ENCODE measurements at places on chromosomes 6 and 20.

DNA sequence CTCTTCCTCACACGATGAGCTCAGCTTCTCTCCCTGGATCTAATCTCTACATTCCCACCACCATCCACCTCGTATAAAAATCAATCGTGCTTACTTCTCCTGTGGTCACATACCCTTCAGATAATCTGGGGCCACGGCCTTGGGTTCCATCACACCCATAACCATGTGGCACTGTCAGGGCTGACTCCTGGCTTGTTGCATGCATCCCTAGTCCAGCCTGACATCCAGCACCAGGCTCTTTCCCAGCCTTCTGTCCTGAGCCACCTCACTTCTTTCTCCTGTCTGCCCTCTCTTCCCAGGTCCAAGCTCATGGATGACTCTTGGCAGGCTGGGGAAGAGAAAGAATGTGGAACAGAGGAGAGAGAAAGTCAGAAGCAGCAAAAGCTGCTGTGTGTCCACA, 199.8 kb downstream of the BACH2 start:
- DNase-seq = no peak

- DNase-seq = no peak
Observed at GRCh38 chr6:125637207-125637606, 112.2 kb upstream of the HEY2 start.

GRCh38 chr6:27241443-27241842, 6.1 kb upstream of the PRSS16 start:
- DNase-seq = no peak

- DNase-seq = no peak
Observed at GRCh38 chr6:109865968-109866367, 112.1 kb upstream of the GPR6 start.

- no peak for DNase-seq
Observed at GRCh38 chr6:136524339-136524935, 25.8 kb downstream of the MAP7 start.

DNA sequence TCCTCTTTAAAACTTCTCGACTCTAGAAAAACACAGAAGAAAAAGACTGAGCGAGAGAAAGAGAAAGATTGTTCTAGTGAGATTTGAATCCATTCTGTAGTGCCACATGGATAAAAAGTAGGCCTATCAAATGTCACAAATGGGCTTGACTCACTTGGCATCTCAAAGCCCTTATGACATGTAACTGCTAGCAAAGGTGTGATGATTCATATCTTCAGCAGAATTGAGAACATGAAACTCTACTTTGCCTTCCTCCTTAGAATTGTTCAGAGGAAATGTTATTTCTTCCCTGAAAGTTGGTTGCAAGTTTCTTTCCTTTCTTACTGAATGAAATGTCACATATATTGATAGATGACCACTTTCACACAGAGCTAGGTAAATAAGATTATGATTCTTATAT, 40.4 kb upstream of the DUSP22 start:
- DNase-seq = no peak

DNA sequence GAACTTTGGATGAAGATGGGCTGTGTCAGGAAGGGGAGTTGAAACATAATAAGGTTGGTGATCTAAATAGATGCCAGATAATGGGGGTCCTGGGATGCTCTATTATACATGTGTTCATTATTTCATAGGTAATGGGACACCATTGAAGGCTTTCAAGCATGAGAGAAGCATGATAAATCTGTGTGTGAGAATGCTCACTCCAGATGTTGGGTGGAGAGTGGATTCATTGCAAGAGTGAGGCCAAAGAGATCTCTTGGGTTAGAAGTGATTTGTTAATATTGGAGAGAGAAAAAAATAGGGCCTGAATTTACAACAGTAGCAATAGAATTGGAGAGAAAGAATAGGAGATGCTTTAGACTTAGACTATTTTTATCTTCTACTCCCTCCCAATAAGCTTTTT, 321.3 kb downstream of the SAMD5 start:
- DNase-seq = no peak

DNA sequence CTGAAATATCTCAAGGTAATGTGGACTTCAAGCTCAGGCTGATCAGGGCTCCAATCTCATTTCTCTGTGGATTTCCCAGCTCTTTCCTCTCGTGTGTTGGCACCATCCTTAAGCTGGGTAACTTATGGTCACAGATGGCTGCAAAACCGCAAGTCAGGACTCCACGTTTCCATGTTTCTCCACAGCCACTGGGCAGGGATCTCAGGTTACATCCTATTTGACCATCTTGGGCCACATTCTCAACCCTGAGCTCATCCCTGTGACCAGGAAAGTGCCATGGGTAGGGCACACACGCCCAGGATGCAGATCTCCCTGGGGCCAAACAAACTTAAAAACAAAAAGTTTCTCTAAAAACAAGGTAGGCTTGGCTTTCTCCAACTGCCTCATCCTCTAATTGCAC, 15.4 kb downstream of the RPS6KA2 start:
- no peak for DNase-seq

GRCh38 chr6:109008054-109008453, 86.6 kb downstream of the SESN1 start:
- no peak for DNase-seq

DNA sequence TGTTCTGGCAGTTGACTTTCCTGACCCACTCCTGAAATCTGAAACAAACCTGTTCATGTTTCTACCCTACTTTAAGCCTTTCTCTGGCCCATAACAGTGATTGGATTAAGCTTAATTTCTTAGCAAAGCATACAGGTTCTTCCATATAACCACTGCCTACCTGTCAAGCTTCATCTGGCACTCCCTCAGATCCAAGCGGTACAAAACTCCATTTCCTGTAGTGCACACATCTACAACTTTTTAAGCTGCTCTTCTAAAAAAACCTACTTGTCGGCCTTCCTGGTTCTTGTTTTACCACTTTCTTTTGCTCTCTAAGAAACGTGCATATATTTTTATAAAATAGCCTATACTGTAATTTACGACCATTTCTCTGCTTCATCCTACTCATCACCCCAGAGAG, 916 bp upstream of the PPP1R11 start:
- DNase-seq = no peak

- DNase-seq = no peak
Observed at GRCh38 chr20:23347791-23348190, 2.8 kb upstream of the NXT1 start.

GRCh38 chr20:1182106-1182505, 2.7 kb downstream of the TMEM74B start:
- no peak for DNase-seq

GRCh38 chr20:62355516-62355877, 11.6 kb downstream of the LAMA5 start:
- no peak for DNase-seq

DNA sequence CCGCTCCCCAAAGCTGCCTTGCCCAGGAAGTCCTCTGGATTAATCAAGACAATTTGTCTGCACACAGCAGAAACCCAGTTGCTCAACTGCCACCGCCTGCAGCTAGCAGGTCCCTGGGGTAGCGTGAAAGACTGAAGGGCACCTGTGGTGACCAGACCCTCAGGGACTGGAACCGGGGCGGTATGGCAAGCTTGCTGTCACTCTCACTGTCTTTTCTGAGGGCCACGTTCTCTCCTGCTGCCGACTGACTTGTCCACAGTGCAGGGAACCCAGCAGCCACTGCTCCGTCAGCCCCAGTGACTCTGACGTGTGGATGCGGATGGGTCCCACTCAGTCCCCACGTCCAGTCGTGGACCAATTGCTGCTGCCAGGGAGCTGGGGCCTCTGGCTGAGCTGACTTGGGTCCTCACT, 72.8 kb upstream of the PMEPA1 start:
- DNase-seq = no peak

- DNase-seq = no peak
Observed at GRCh38 chr6:72975352-72975752, 249.9 kb downstream of the KHDC1L start.

DNA sequence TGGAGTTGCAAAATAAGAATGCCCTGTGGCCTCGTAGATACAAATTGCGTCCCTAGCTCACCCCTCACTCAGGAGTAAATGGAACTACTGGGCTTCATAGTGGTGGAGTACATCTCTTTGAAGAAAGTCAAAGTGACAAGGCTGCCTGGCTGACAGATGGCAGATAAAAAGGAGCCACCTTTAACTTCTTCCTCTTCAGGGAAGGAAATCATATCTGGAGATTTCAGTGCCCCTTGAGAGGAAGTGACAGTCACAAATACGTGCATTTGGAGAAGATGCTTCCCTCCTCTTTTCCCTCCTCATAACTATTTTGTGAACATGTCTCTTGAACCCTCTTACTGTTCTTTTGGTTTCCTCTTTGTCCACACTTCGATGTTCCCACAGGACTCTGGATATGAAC, 43.2 kb downstream of the PPP1R3G start:
- no peak for DNase-seq

GRCh38 chr20:7240490-7240889, 473.0 kb downstream of the BMP2 start:
- DNase-seq = no peak

GRCh38 chr20:50123418-50123817, 10.5 kb upstream of the UBE2V1 start:
- no peak for DNase-seq

- no peak for DNase-seq
Observed at GRCh38 chr6:102223942-102224341, 830.4 kb downstream of the GRIK2 start.

GRCh38 chr6:81769824-81770223, 17.3 kb upstream of the TENT5A start:
- DNase-seq = no peak

- no peak for DNase-seq
Observed at GRCh38 chr6:47256361-47256760, 53.3 kb downstream of the TNFRSF21 start.

GRCh38 chr6:136607932-136608772, 57.9 kb upstream of the MAP7 start:
- DNase-seq = peak; percentile 10

DNA sequence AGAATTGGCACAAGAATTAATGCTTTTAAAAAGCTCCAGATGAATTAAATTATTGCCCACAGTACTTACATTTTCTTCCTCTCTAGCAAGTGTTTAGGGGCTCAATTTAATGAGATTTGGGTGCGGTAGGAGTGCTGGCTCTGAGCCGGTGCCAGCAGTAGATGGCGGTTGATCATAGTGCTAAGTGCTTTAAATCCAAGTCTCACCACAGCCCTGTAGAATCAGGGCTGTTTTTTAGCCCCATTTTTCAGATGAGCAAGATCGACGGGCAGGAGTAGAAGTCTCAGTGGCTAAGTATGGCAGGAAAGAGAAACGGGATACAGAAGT, 136.9 kb upstream of the SALL4 start:
- DNase-seq = no peak

GRCh38 chr6:124881898-124882578, 80.2 kb upstream of the RNF217 start:
- no peak for DNase-seq

DNA sequence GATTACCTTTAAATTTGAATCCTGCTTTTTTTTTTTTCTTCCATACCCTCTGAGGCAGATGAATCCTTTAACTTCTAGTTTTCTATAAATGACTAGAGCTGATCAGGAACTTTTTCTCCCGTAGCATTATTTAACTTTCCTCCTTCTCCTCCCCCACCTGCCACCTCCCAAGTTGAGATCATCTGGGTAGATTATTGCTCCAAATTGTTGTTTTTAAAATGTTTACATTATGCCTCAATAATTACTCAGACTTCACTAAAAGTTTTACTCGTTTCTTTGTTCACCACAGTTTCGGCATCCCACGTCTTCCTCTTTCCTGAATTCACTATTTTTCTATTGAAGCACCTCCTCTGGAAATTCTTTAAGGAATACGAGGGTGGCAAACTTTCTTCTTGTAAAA, 16.6 kb upstream of the SCUBE3 start:
- no peak for DNase-seq

- DNase-seq = no peak
Observed at GRCh38 chr6:20708367-20709124, 174.3 kb downstream of the CDKAL1 start.

DNA sequence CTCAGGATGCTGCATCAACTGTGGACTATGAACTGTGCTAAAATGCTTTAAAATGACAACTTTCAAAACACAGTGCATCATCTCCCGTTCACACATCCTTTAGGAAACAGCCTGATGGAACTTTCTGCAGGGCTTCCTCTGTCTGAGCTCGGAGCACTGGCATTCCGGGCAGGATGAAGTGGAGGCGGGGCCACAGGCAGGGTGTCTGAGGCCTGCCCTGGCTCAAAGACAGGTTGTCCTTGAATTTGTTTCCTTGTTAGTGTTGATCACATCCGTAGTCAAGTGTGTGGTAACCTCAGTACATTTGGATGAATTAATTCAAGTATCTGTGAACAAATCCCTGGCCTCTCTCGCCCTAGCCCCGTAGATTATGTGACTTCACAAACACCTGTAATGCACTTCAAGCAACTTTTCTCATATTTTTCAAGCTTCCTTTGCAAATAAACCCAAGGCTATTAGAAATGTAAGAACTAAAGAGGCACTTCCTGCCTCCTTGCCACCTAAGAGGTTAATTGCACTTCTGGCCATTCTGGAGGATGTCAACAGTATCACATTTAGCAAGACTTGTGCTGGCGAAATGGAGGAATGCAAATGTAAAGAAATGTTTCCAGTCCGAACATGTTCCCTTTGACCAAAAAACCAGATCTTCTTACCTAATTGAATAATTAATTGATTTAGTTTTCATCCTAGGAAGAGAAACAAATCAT, 3.1 kb downstream of the CD93 start:
- DNase-seq = no peak

DNA sequence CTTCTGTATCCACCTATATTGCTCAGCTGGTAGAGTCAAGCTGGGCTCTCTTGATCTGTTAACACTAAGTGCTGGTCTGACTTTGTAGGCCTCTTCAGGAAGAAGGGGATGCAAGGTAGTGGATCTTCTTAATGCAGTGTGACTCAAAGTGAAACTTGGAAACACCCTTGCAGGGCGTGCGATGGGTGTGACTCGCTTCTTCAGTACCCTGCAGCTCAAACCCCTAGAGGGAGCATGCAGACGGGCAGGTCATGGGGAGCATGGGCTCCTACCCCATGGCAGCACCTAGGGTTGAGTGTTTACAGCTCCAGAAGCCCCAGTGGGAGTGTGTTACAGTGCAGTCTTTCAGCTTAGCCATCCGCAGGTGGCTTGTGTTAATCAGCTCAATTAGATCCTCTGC, 757 bp upstream of the SAMD3 start:
- no peak for DNase-seq

- DNase-seq = no peak
Observed at GRCh38 chr20:16922834-16923233, 174.7 kb downstream of the OTOR start.

GRCh38 chr6:135310291-135310690, 129.2 kb downstream of the MYB start:
- no peak for DNase-seq

GRCh38 chr6:87925373-87926060, 122.1 kb upstream of the SPACA1 start:
- peak; percentile 20 for DNase-seq

DNA sequence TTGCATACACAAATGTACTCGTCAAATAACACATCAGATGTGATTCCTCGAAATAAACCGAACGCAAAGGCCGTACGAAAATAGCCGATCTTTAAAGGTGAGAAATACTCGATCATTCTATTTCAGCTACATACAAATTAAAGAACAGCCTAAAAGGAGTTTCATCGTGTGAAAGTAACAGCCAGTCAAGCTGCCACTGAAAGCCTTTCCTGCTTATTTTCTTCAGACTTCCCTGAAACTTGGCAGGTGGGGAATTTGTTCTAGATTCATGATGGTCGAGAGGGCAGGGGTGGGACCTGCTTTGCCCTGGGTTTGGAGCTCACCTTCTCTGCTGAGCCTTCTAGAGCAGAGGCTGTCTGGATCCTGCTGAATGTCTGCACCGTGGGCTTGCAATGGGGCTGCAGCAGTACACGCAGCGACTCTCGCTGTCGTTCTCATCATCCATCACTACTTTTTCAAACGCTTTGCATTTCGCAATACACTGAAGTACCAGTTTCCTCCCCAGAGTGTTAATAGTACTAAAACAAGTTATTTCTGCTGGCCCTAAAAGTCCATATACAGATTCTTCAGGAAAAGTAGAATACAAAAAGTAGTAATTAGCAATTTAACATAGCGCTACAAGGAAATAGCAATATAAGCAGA, 16.2 kb downstream of the FOXC1 start:
- no peak for DNase-seq

All from cerebellar nuclear complex (tissue), 1 donor.